Upper lobe of left lung (tissue), 6 donors: ENCODE measurements at places on chromosomes 2 and 18.

DNA sequence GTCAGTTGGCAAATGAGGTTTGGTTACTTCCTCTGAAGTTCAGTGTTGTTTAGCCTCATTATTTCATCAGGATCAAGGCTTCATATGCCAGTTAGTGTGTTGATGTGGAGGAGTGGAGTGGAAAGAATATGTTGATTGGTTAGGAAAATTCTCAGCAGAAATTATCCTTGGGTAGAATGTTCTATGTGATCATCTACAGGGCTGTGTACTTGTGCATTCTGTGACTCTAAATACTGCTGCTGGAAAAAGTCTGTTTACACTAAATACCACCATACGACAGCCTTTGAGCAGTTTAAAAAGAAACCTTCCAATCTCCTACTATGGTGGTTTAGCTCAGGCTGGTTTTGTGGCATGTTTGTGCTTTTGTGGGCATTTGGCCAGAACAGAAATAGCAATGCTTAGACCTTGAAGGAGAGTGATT, 25.8 kb downstream of the CAB39 start:
- DNase-seq, result no peak

DNA sequence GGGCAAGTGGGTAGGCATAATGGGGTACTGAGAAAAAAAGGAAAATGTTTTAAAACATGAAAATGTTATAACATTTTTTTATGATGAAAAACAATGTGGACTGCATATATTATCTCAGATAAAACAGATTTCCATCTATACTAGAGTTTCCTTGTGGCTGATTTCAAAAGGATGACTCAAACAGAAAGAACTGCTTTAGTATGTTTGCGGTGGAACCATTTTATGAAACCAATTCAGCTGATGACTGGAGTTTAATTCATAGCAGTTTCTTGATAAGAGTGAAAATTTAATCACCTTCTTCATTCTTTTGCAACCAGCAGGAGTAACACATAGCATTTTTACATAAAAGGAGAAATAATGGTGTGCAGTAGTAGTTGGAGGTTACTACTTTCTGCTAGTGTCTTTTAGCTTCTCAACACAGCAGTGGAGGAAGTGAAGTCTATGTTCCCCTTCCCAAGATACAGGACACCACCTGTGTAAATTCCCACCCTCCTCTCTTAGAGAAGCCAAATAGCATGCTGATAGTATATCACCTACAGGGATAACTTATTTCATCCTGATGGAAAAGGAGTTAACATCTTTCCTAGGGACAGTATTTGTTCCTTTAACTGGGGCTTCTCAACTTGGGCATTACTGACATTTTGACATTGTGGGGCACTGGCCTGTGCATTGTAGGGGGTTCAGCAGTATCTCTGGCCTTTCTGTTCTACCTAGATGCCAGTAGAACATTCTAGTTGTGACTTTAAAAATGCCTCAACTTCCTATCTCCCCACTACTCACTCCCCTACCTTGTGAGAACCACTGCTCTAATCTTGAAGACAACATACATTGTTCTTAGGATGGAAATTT, 29.9 kb downstream of the PELI1 start:
- no peak for DNase-seq

DNA sequence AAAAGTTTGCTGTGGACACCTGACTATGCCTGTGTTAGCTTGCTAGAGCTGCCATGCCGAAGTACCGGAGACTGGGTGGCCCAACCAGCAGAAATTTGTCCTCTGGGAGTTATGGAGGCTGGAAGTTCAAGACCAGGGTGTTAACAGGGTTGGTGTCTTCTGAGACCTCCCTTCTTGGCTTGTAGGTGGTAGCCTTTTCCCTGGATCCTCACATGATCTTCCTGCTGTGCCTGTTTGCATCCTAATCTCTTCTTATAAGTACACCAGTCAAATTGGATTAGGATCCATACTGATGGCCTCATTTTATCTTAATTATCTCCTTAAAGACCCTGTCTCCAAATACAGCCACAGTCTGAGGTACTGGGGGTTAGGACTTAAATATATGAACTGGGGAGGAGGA, 845 bp downstream of the TMEM177 start:
- no peak for DNase-seq

- no peak for DNase-seq
Observed at GRCh38 chr2:60880643-60881046, 729 bp upstream of the REL start.

DNA sequence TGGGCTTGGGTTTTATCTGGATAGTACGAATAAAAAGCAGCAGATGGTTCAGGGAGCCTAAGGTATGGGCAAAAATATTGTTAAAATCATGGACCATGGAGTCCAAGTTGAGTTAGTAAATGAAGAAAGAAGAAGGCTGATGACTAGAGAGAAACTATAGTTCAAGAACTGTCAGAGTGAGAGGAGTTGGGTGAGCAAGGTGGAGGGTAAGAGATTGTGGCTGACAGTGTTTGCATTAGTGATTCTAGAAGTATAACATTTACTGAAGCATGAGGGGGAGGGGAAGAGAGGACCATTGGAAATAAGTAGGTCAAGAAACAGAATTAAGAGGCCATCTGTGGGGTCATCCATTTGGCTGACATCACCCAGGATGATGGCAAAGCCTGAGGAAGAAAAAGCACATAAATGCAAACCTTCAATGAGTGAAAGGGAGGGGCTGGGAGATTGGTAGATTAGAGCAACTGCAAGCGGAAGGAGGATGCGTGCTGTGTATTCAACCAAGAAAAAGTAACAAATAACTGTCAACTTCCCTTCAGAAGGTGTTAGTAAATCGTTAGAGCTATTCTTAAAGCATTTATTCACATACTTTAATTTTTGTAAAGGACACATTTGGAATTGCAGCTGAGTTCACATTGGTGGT, 392.8 kb downstream of the TSN start:
- no peak for DNase-seq

- no peak for DNase-seq
Observed at GRCh38 chr18:34639687-34640086, 70.4 kb upstream of the DTNA start.

- DNase-seq, result peak; percentile 72
Observed at GRCh38 chr2:166126007-166126639, 1.7 kb downstream of the SCN1A start.

GRCh38 chr2:224894356-224894755, 147.9 kb downstream of the DOCK10 start:
- DNase-seq, result no peak

- DNase-seq, result no peak
Observed at GRCh38 chr2:8977758-8978157, 25.7 kb downstream of the MBOAT2 start.

GRCh38 chr2:114231921-114232320, 210.5 kb upstream of the DPP10 start:
- no peak for DNase-seq

DNA sequence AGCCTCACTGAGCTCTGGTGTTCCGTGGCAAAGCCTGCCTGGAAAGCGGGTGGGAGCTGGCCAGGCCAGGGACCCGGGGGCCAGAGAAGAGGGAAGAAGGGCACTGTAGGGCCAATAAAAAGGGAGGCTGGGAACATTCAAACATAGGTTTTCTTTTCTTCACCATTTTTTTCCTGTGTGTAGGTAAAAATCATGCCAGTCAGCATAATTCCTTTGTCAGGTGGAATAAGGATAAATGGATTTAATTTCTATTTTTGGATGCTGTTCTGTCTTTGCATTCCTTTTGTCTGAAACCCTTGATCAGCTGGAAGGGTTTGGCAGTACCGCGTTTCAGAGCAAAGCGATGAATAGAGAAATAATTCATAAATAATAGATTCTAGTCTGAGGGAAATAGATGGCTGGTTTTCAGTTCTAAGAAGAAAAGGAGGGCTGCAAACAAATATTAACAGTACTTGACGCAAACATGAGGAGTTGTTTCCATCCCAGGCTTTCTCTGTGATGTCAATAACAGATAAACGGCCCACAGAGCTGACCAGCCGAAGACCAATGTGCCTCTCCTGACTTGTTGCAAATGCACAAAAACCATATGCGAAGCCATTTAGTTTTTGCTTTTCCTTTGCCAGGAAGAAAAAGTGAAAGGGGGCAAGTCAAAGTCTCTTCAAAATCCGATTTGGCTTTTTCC, 384.4 kb downstream of the TSN start:
- DNase-seq, result peak; percentile 17

DNA sequence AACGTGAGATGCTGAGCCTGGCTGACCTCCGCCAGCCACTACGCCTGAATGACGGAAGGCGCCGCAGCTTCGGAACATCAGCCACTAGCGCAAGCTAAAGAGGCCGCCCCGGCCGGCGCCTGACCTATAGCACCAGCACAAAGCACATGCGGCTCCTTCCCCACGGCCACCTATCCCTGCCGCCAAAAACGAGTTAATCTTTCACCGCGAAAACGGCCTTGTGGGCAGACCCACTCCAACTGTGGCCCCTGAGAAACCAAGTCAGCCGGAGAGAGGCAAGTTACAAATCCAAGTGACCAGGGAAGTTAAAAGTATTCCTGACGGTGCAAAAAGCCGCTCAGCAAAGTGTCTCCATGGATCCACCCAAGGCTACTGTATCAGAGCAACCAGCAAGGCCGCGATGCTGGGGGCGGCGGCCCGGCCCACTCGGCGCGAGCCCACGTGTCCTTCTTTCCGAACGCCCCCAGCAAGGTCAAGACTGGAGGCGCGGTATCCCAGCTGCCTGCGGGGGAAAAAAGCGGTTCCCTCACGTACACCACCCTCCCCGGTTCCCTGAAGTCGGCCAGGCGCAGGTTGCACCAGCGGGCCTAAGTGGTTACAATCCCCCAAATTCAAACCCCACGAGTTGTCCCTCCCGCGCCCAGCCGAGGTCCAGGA, 575 bp downstream of the HSPD1 start:
- DNase-seq, result peak; percentile 91

DNA sequence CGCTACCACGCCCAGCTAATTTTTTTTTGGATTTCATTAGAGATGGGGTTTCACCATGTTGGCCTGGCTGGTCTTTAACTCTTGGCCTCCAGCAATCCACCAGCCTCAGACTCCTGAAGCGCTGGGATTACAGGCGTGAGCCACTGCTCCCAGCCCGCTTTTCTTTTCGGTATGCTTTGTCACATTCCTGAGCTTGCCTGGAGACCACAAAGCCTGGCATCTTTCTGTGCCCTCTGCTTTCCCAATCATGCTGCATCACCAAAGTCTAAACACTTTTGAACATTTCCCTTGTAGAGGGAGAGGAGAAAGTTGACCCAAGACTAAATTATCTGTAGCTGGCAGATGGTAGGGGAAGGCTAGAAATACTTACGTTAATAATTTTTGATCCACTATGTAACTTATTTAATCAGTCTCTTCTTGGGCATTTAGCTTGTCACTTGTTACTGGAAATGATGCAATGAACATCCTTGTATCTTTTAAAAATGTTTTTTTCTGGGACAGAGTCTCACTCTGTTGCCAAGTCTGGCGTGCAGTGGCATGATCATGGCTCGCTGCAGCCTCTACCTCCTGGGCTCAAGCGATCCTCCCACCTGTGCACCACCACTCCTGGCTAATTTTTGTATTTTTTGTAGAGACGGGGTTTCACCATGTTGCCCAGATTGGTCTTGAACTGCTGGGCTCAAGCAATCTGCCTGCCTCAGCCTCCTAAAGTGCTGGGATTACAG, 2.7 kb upstream of the NPC1 start:
- no peak for DNase-seq

GRCh38 chr18:6610466-6610865, 119.0 kb upstream of the ARHGAP28 start:
- DNase-seq, result no peak

GRCh38 chr2:120743657-120744056, 8.0 kb downstream of the GLI2 start:
- DNase-seq, result peak; percentile 6

- no peak for DNase-seq
Observed at GRCh38 chr2:51995293-51995692, 963.4 kb upstream of the NRXN1 start.

- DNase-seq, result no peak
Observed at GRCh38 chr2:38168710-38169480, 92.9 kb upstream of the CYP1B1 start.

DNA sequence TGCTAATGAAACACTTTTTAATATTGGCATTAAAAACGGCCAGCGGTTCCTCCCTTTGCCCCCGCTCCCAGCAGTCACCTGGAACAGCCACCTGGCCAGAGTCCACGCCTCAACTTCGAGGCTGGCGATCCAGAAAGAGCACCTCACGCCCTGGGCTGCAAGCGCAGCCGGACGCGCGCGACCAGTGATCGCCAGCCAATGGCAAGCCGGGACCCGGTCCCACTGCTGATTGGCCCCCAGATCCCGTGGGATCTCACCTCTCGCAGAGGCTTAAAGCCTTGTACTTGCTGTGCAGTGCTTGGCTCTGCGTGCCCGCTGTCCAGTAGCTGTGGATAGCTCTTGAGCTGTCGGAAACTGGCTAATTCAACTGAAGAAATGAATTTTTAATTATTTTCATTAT, 4.1 kb upstream of the RBM45 start:
- no peak for DNase-seq

- no peak for DNase-seq
Observed at GRCh38 chr18:24933345-24933744, 418.6 kb downstream of the ZNF521 start.

GRCh38 chr18:53909668-53910067, 314.8 kb downstream of the MBD2 start:
- no peak for DNase-seq

DNA sequence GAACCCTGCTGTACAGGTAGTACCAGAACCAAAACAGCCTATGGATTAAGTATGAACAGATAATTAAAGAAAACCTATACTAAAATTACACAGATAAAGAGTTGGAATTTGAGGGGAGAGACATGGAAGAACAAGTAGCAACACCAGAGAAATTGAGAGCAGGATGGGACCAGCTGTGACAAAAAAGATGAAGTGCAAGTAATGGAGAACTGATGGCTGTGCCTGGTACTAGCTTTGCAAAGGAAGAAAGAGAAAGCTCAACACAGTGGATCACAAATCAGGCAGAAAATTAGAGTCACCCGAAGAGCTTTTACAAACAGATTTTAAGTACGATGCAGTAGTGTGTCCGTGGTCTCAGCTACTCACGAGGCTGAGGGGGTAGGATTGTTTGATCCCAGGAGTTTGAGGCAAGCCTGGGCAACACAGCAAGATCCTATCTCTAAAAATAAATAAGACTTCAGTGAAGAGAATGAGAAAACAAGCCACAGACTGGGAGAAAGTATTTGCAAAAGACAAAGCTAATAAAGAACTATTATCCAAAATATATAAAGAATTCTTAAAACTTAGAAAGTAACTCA, 46.5 kb downstream of the CUL3 start:
- no peak for DNase-seq

- DNase-seq, result no peak
Observed at GRCh38 chr18:46555724-46556123, 101.3 kb downstream of the LOXHD1 start.

DNA sequence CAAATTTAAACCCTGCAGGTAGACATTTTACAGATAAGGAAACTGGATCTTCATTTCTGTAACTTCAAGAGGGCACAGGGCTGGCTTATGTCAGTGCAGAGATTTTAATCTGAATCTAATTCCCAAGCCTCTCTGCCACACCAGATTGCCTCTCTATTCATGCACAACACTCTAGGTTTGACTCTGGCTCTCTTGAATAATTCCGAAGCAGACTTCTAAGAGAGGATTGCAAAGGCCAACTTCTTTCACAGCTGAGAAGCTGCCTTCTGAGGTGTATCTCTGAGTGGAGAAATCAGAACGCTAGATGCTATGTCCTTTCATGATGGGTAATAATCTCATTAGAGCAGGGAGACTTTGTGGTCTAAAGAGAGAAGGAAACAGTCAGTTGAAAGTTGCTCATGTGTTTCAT, 20.1 kb upstream of the MGAT5 start:
- DNase-seq, result no peak

- DNase-seq, result no peak
Observed at GRCh38 chr2:144490857-144491256, 29.1 kb downstream of the ZEB2 start.
